SW480 (cell line): ENCODE measurements at places on chromosomes 7 and 10.

GRCh38 chr10:106931159-106931852 is 233.2 kb downstream of the SORCS1 start:
- DNase-seq = no peak

- no peak for DNase-seq
Observed at GRCh38 chr7:19202599-19202998, 57.4 kb upstream of the FERD3L start.

DNA sequence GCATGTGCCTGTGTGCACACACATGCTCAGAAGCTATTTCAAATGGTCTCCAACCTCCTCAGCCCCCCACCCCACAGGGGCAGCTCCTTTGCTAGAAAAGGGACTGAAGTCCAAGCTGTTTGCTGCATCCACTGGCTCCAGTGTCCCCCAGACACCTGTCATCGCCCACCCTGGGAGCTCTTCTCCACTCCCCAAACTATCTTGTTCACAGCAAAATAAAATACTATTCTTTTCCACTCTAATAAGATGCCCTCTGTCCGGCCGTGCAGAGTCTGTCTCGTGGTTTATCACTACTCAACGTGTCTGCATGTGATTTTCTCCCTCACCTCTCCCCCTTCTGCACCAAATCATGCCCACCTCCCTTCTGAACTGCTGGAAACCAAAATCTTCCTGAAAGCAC is 25.6 kb downstream of the HIPK2 start:
- no peak for DNase-seq

DNA sequence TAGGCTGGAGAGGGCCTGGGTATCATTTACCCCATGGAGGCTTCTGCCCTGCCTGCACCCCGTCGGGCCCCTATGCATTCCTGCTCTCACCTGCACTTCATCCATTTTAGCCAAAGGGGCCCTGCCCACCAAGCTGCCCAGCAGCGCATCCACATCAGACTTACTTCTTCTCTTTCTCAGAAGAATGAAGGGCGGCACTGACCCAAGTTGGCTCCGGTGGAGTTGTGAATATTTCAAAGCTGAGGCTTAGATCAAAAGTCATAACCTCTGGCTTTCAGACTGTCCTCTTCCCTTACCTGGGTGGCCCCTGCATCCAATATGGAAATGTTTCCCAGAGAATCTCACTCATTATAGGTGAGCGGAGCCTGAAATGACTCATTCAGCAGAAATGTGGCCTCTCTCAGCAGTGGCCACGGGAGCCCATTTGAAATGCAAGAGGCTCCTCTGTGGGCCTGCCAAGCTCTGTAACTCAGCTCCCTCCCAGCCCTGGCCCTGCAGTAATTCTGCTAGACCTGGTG is 117.6 kb upstream of the TCF7L2 start:
- peak; percentile 58 for DNase-seq

DNA sequence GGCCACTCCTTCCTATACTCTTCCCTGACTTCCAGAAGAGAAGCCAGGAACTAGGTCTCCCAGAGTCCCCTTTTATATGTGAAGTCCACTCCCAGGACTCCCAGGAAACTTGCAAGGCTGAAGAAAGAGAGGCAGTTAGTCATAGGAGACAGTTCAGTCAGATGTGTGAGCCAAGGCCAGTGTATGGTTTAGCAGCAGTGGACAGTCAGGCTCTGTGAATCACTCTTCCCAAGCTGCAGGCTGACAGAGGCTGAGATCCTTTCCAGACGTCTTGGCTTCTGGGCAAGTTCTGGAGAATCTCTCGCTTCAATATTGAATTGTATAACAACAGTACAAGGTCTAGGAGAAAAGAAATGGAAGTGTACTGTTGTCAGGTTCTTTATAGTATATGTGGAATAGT is 26.9 kb downstream of the BLVRA start:
- no peak for DNase-seq

- DNase-seq = peak; percentile 46
Observed at GRCh38 chr7:19587291-19587690, 121.5 kb downstream of the POLR1F start.

DNA sequence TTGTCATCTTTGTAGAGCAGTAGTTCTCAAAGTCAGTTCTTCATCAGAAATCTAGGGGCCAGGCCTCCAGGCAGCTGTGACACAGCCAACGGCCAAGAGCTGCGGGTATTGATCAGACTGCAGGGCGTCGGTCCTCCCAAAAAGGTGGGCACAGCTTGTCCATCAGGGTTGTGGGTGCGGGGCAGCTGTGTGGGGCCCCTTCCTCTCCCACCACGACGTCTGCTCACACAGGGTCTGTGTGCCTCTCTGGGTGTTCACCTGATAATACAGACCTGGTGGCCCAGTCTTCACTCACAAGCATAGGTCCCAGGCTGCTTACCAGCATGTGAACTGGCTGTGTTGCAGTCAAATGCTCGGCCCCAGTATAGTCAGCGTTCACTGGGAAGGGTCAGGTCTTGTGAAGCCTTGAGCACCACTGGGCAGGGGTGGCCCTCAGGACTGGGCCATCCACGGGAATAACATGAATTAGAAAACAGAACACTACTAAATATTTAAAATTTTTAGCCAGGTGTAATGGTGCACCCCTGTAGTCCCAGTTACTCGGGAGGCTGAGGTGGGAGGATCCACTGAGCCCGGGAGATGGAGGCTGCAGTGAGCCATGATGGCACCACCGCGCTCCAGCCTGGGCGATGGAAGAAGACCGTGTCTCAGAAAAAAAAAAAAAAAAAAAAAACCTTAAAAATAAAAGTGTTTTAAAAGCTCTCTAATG is 102.8 kb upstream of the DIP2C start:
- DNase-seq = no peak

GRCh38 chr7:44097064-44097932 is 6.8 kb upstream of the AEBP1 start:
- no peak for DNase-seq

- DNase-seq = no peak
Observed at GRCh38 chr10:61752111-61753011, 89.6 kb downstream of the CABCOCO1 start.

GRCh38 chr7:131723926-131724325 is 167.5 kb upstream of the PODXL start:
- DNase-seq = peak; percentile 22

- no peak for DNase-seq
Observed at GRCh38 chr10:117534321-117535297, 7.9 kb upstream of the EMX2 start.

DNA sequence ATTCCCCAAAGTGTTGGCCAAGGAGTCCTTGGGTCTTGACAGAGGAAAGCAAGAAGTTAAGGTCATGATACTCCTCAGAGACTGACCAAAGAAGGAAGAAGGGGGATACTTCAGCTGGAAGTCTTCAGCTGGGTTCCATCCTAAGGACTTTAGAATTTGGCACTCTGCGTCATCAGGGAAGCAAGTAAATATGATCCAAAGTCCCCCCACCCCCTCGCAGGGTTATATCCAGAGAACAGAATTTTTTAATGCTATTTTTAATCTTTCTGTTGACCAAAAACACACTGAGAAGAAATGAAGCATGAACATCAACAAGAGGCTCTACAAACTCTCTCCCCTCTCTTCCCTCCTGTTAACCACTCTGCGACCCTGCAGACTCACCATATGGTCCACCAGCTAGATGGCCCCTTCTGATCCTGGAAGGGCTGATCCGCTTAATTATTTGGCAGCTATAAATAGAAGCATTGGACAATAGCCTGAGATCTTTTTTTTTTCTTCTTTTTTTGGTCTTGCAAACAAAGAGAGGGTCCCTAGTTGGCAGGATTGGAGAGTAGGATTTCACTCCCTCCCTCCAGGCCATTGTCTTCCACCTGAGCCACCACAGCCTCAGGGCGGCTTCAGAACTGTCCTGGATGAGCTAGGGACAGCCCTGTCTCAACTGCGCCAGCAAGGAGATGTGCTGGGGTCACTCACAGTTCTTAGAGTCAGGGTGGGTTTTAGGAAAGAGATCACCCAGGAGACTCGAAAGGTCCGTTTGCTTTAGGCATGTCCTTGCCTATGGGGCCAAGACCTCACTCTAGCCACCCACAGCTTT is 196.0 kb downstream of the KCNMA1 start:
- no peak for DNase-seq

DNA sequence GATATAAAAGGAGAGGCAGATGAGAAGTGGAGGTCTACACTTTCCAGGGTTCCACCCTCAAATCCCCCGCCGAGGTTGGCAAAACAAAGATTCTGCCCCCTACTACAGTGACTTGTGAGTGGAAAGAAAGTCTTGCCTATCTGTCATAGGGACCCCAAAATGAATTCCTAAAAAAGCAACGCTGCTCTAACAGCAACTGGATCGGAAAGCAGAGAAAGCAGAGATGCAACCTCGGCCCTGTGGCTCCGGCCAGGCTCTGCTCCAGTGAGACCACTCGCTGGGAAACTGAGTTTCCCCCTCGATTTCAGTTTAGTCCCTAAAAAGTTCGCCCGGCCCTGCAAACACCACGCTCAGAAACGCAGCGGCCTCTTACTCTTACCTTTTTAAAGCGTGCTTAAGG is 297.9 kb upstream of the NFE2L3 start:
- no peak for DNase-seq

DNA sequence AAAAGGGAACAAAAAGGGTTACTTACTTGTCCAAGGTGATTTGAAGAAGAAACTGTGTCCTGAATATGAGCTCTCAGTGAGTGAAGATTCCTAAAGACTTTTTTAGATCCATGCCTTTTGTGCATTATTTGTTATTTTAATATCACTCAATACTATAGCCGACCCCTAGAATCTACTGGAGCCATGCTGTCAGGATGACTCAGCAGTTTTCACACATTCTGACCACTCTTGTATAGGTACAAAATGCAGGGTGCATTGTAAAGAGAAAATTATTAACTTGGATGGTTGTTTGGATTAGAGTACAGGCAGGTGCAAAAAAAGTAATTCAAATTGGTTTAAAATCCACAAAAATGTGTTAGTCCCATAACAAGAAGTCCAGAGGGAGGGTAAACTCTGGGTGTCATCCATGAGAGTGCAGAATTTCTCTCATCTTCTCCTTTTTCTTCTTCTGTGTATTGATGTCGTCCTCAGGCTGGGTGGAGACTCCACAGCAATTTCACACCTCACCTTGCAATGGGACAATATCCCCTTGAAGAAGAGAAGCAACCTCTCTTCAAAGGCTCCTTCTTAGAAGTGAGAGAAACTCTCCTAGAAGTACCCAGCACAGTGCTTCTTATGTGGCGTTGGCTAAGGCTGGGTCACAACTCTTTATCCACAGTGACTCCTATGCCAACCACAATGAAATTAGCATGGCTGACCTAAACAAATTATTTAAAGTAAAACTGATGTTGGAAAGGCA is 75.6 kb downstream of the AKR1C4 start:
- DNase-seq = no peak

DNA sequence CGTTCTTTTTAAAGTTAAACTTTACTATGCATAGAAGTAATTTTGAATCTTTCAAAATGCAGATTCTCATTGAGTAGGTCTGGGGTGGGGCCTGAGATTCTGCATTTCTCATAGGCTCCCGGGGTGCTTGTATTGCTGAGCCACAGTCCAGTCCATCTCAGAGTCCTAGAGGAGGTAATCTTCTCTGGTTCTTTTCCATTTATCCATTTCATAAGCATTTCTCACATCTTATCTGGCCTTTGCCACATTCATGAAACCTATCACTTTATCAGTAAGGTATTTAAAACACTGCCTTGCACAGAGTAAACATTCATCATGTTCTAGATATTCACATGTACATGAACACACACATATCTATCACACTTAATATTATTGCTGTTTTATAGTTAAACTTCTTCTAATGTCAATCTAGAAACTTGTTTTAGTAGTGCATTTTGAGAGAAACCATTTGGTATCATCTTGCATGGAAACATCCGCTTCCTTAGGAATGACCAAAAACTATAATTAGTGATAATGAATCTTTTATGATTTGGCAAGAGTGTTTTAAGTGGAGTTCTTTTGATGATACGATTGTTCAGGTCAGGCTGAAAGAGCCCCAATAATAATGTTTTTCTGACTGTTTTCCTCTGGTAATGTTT is 12.0 kb downstream of the GNAI1 start:
- DNase-seq = no peak

GRCh38 chr10:112375721-112376395 is 1.9 kb downstream of the ACSL5 start:
- peak; percentile 30 for DNase-seq

- no peak for DNase-seq
Observed at GRCh38 chr7:86706406-86706805, 62.7 kb downstream of the GRM3 start.

GRCh38 chr10:110378006-110378405 is 73.3 kb upstream of the SMNDC1 start:
- DNase-seq = no peak

DNA sequence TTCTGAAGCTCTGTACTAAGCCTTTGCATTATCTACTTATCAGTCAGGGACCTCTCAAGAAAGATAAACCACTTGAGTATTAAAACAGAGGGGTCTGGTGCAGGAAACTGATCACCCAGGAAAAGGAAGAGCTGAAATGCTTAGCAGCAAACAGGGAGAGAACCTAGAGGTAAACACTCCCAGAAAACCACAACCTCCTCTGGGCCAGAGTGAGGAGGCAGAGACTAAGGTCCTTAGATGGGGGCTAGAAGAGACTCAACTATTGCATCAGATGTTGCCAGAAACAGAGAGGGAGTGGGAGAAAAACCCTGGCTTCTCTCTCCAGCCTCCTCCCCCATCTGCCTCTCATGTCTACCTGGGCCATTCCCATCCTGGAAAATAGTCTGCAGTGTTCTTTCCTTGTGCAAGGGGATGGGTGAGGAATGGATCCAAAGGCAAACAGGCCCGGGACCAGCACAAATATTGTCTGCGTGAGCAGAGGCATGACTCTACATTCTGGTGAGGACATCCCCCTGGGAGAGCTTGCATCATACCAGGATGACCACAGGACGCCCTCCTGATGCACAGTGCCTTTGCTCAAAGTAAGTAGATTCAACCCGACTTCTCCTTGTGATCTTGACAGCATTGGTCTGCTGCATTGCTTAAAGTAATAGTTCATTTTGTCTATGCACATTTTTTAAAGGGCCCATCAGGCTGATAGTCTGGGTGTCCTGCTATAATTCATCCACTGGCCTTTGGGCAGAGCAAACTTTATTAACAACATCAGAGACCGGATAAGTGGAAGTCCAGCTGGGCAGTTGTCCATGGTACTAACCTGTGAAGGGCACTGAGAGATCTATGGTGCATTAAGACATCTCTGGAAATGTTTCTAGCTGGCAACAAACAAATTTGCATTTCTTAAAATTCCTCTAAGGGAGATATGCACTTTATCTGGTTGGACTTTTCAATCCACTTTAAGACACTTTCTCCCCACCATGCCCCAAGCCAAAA is 22.4 kb upstream of the ODAD2 start:
- DNase-seq = no peak

- DNase-seq = no peak
Observed at GRCh38 chr7:155824227-155824886, 12.1 kb upstream of the SHH start.

- DNase-seq = no peak
Observed at GRCh38 chr7:132944774-132945173, 137.1 kb downstream of the CHCHD3 start.
